ENCODE measurements at places on chromosomes 7 and 10. TPM values are rescaled to one million over a fixed set of nuclear protein-coding genes. Genes with fewer than 3 reads are reported as not detected.

The JMJD1C gene
- 138 TPM for total RNA-seq

The WASHC2C gene
- 39.0 TPM for total RNA-seq

The MYH16 gene
- total RNA-seq, result 0.33 TPM

The MYL7 gene
- total RNA-seq, result not detected

The TAF3 gene
- 2.0 TPM for total RNA-seq

The ARL5B gene
- 10.8 TPM for total RNA-seq

Measured in uterine smooth muscle cell (primary cell).